ENCODE measurements at places on chromosomes 1 and 21. TPM values are rescaled to one million over a fixed set of nuclear protein-coding genes. Genes with fewer than 3 reads are reported as not detected.

Gene CROCC
- total RNA-seq, result 66.2 TPM

Gene GNG4
- 0.52 TPM for total RNA-seq

Gene ASTN1
- total RNA-seq, result not detected

Gene UMODL1
- 0.36 TPM for total RNA-seq

Gene BMP8B
- total RNA-seq, result 2.5 TPM

Gene PCAT6
- total RNA-seq, result 1.6 TPM

Gene NFIA
- total RNA-seq, result 0.54 TPM

Gene RHEX
- 12.8 TPM for total RNA-seq

Gene DMBX1
- not detected for total RNA-seq

GRCh38 chr1:219352961-219353651 lies 179.4 kb downstream of the LYPLAL1 start:
- H3K4me3 ChIP-seq, result no peak overlapping the region
- no peaks in the 10 kb centered on the region for H3K4me1 ChIP-seq
- no peaks in the 10 kb centered on the region for H3K27me3 ChIP-seq
- H3K27ac ChIP-seq, result no peak overlapping the region
- DNase-seq, result no peak
- H3K36me3 ChIP-seq, result no peaks in the 10 kb centered on the region

- no peak for DNase-seq
- no peak overlapping the region for H3K27ac ChIP-seq
- H3K36me3 ChIP-seq, result no peaks in the 10 kb centered on the region
- H3K27me3 ChIP-seq, result no peaks in the 10 kb centered on the region
- peaks cover 14% of the 10 kb centered on the region for H3K4me1 ChIP-seq
Measured at GRCh38 chr1:24969596-24970398, 39.7 kb upstream of the RUNX3 start.

DNA sequence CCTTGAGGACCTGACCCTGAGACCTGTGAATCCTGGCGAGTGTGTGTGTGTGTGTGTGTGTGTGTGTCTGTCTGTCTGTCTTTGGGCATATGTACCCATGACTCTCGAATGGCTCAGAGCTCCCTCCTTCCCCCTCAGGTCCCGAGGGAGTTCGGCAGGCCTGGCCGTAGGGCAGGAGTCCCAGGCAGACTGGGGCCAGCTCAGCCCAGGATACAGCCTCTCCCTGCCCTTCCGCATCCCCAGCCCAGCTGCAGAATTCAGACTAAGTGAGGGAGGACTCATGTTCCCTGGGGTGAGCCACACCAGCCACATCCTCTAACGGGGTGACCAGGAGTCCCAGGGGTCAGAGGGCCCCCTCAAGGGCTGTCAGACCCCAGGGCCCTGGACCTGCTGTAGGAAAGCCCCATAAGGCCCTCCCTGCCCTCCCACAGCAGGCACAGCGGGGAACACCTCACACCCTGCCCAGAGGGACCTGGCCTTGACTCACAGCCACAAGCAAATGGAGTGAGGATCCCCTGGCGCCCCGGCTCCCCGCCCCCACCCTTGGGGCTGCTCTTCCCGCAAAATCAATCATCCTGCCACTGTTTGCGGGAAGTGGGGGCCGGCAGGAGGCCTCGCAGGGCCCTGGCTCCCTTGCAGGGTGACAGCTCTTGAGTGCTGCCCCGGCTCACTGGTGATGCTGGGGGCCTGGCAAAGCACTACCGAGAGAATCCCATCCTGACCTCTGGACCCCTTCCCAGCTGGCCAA lies 101.7 kb upstream of the CASZ1 start:
- H3K27me3 ChIP-seq, result no peaks in the 10 kb centered on the region
- H3K36me3 ChIP-seq, result no peaks in the 10 kb centered on the region
- no peaks in the 10 kb centered on the region for H3K4me1 ChIP-seq
- H3K27ac ChIP-seq, result no peak overlapping the region

DNA sequence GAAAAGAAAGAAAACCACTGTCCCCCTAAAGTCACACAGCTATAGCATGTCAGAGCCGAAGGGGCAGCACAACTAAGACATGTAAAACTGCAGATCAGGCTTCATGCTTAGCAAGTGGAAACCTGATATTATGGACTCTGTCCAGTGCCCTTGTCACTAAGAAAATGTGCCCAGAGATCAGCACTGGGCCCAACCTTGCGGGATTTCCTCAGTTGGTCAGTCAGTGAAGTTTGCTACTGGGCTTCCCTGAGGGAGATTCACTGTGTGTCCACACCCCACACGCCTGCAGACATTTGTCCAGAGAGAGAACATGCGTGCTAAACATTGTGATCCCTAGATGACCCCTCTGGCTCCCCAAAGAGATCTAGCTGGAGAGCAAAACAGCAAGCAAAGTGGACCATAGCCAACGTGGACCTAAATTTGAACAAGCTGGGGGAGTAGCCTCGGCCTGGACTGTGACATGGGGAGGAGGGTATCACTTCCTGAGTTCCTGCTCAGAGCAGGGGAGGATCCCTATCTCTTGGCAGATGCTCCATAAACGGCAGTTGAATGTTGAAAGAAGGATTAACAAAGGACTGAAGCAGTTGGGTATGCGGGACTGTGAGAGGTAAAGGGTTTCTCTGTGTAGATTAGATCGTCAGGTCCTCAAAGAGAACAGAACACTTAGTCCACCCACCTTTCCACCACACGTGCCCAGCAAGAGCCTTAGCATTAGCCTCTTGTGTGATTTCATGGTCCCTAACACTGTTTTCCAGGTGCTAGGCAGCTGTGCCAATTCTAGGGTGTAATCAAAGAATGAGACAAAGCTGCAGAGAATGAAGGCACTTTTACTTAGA lies 53.6 kb downstream of the GLUL start:
- no peak for DNase-seq
- H3K4me1 ChIP-seq, result peaks cover 4% of the 10 kb centered on the region
- no peak overlapping the region for H3K27ac ChIP-seq
- no peak overlapping the region for H3K4me3 ChIP-seq
- H3K36me3 ChIP-seq, result no peaks in the 10 kb centered on the region

- peaks cover 47% of the 10 kb centered on the region for H3K4me1 ChIP-seq
- peak overlapping the region; percentile 59 for H3K27ac ChIP-seq
- H3K27me3 ChIP-seq, result no peaks in the 10 kb centered on the region
- no peaks in the 10 kb centered on the region for H3K36me3 ChIP-seq
Measured at GRCh38 chr1:2204415-2205190, 10.0 kb upstream of the FAAP20 start.

- H3K27me3 ChIP-seq, result no peaks in the 10 kb centered on the region
- no peaks in the 10 kb centered on the region for H3K4me1 ChIP-seq
- no peak overlapping the region for H3K27ac ChIP-seq
Measured at GRCh38 chr1:201217851-201218250, 27.2 kb downstream of the IGFN1 start.

DNA sequence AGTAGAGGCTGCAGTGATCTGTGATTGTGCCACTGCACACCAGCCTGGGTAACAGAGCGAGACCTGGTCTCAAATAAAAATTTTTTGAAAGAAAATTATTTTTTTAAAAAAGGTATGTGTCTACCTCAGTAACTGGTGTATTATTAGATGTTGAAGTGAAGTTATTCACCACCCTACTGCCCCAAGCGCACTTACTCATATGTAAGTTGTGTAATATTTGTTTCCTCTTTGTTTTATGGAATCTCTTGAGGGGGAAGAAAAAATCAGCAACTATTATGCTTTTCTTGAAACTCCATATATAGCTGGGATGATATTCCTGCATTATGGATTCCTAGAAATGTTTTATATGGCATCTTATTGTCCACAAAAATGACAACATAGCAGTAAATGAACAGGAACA lies 21.3 kb downstream of the RBM15 start:
- H3K36me3 ChIP-seq, result peaks cover 22% of the 10 kb centered on the region
- no peak overlapping the region for H3K4me3 ChIP-seq
- H3K27ac ChIP-seq, result no peak overlapping the region
- H3K4me1 ChIP-seq, result no peaks in the 10 kb centered on the region
- H3K27me3 ChIP-seq, result no peaks in the 10 kb centered on the region

- no peak overlapping the region for H3K4me3 ChIP-seq
- H3K4me1 ChIP-seq, result no peaks in the 10 kb centered on the region
- H3K27me3 ChIP-seq, result no peaks in the 10 kb centered on the region
- no peak overlapping the region for H3K27ac ChIP-seq
Measured at GRCh38 chr1:211537253-211537652, 41.7 kb downstream of the SLC30A1 start.

DNA sequence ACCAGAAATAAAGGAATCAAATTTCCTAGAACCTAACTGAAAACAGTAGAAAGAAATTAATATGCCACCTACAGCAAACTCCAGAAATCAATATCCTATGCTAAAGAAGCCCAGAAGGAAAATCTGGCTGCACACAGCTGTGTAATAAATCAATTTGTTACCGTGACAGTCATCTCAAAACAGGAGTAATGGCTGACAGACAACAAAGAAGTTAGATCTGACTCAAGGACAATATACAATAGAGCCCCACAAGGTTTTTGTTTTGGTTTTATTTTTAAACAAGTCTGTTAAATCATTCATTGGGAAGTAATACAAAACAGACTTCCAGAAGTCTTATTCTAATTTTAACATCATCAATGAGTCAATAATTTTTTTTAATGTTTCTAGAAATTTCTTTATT lies 168.4 kb downstream of the RERE start:
- no peaks in the 10 kb centered on the region for H3K27me3 ChIP-seq
- no peak overlapping the region for H3K27ac ChIP-seq
- peaks cover 6% of the 10 kb centered on the region for H3K36me3 ChIP-seq
- no peak overlapping the region for H3K4me3 ChIP-seq
- DNase-seq, result no peak
- H3K4me1 ChIP-seq, result peaks cover 49% of the 10 kb centered on the region

DNA sequence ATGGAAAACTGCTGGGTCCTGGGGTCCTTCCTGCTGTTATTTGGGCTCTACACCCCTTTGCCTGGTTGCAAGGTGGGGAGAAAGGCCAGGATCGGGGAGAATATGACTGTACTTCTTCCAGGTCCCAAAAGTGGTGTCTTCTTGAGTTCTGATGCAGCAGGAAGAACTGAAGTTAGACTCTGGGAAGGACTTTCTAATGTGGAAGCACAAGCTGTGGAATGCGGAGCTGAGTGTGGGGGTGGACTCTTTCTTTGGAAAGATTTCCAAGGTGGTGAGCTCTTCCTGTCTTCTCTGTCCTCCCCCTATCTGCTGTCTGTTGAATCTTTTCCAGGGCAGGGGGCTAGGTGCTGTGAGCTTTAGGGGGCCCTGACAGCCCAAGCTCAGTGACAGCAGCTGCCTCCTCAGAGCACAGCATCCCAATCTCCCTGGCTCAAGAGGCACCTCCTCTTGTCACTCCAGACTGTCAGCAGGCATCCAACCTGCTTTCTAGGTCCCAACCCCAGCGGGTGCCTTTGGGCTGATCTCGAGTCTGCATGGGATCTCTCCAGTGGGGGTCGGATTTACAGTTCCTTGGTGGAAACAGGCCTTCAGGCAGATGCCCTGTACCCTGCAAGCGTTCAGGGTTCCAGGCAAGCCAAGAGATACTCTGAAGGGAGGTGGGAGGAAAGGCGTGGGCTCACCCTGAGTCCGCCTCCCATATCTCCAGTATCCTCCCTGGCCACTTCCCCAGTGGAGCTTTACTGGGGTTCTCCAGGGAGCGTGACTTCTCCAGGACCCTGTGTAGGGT lies 23.2 kb downstream of the ADORA1 start:
- no peaks in the 10 kb centered on the region for H3K27me3 ChIP-seq
- H3K4me1 ChIP-seq, result no peaks in the 10 kb centered on the region
- H3K27ac ChIP-seq, result no peak overlapping the region
- no peak for DNase-seq

GRCh38 chr1:10781137-10781536 lies 15.3 kb downstream of the CASZ1 start:
- DNase-seq, result no peak
- H3K4me1 ChIP-seq, result no peaks in the 10 kb centered on the region
- no peaks in the 10 kb centered on the region for H3K27me3 ChIP-seq
- H3K27ac ChIP-seq, result no peak overlapping the region
- H3K4me3 ChIP-seq, result no peak overlapping the region

- no peak for DNase-seq
- H3K27ac ChIP-seq, result no peak overlapping the region
- H3K4me3 ChIP-seq, result no peak overlapping the region
- H3K4me1 ChIP-seq, result no peaks in the 10 kb centered on the region
- no peaks in the 10 kb centered on the region for H3K27me3 ChIP-seq
- H3K36me3 ChIP-seq, result no peaks in the 10 kb centered on the region
Measured at GRCh38 chr1:80926531-80926930, 874.2 kb upstream of the ADGRL2 start.

DNA sequence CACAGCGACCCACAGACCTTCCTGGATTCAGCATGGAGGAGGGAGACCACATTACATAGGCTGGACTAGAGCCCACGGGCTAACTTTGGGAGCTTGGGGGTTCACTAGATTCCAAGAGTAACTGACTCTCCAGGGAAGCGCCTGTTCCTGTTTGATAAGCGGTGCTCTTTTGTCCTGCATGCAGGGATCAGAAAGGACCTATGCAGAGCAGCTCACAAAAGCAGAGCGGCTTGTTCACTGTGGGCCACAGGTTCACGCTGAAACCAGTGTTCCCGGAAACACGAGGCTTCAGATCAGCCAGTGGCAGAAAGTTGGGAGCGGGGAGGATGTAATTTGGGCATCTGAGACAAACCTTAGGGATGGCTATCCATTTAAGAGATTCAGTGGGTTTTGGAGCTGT lies 403.9 kb downstream of the PCP4 start:
- no peaks in the 10 kb centered on the region for H3K36me3 ChIP-seq
- H3K27ac ChIP-seq, result no peak overlapping the region
- no peaks in the 10 kb centered on the region for H3K4me1 ChIP-seq
- H3K27me3 ChIP-seq, result no peaks in the 10 kb centered on the region
- DNase-seq, result no peak

- no peaks in the 10 kb centered on the region for H3K27me3 ChIP-seq
- peaks cover 3% of the 10 kb centered on the region for H3K36me3 ChIP-seq
- no peak overlapping the region for H3K27ac ChIP-seq
Measured at GRCh38 chr1:243686159-243686558, 163.9 kb downstream of the AKT3 start.

DNA sequence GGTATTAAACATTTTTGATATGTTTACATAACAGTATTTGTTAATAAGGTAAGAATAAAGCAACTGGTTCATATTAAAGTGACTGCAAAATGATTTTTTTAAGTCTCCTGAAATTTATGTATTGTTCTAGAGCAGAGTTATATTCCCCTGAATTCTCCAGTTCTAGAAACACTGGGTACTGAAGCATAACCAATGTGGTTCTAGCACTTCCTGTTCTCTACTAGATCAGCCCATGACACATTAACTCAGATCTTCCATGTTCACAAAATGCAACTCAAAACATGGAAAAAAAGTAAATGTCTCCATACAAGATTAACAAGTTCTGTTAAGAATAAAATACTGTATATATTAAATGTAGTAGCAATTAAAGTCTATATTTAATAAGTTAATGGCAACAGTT lies 3.9 kb downstream of the NEGR1 start:
- no peaks in the 10 kb centered on the region for H3K36me3 ChIP-seq
- H3K27ac ChIP-seq, result no peak overlapping the region
